ENCODE measurements at places on chromosomes 7 and 10.

GRCh38 chr7:37901236-37901827 lies 15.3 kb downstream of the SFRP4 start:
- no peak for DNase-seq

DNA sequence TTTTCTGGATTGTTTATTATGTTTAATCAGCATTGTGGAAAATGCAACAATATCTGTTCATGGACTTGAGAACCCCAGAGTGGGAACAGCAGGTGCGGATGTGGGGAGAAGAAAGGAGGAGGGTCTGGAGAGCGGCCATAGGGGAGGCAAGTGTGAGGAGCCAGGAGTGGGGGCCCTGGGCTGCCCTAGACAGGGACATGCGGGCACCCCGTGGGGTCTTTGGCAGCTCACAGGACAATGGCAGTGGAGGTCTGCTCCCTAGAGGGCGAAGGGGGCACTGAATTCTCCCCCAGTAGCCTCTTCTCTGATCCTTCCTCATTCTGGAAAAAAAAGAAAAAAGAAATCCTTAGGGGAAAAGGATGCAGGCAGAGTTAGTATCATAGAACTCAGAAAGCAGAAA lies 8.9 kb downstream of the TMEM176B start:
- no peak for DNase-seq

DNA sequence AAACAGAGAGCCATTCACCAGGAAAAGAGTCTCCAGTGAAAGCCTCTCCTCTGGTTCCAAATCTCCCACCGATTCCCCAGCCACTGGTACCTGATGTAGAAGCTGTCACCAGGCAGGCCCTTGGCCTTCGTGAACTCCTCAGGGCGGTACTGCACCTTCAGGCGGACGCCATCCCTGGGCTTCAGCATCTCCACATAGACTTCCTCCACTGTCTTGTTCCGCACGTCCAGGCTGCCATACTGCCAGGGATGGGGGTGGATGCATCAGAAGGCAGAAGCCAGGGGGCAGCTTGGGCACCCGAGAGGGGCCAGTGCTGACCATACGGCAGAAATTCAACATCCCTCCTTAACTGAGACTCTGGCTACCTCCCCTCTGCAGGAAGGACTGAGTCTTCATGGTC lies 118.8 kb downstream of the DLG5 start:
- no peak for DNase-seq

GRCh38 chr7:117296066-117296465 lies 26.8 kb downstream of the WNT2 start:
- no peak for DNase-seq

- DNase-seq = peak; percentile 28
Measured at GRCh38 chr10:132036153-132036886, 29.4 kb upstream of the JAKMIP3 start.

DNA sequence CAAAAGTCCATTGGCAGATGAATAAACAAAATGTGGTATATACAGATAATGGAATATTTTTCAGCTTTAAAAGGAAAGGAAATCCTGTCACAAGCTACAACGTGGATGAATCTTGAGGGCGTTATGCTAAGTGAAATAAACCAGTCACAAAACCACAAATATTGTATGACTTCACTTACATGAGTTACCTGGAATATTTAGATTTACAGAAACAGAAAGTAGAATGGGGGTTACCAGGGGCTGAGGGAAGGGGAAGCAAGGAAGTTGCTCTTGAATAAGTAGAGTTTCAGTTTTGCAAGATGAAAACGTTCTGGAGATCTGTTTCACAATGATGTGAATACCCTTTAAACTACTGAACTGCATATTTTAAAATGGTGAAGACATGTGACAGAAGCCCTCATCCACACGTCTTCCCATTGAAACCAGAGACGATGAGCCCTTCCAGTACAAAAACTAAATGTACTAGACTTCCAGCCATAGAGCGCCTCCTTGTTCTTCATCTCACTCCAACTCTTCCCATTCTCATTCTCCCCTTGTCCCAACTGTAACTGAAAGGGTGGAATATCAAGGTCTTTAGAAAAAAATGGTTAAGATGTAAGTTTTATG lies 62.4 kb downstream of the MICU1 start:
- DNase-seq = peak; percentile 23

DNA sequence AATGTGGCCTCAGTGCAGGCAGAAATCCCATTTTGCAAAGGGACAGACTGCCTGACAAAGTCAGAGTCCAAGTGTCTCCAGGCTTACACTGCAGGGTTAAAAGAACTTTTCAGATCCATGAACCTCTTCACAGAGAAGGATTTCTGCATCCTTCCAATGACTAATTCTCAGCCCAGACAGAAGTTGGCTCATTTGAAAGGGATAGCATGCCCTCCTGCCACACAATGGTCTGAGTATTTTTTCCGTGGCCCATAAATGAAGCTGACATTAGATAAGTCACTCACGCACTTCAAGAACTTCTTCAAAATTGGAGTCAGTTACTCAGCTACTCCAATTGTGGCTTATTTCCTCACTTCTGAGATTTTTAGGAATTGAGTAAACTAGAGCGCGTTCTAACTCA lies 170.2 kb downstream of the PLXNA4 start:
- no peak for DNase-seq

DNA sequence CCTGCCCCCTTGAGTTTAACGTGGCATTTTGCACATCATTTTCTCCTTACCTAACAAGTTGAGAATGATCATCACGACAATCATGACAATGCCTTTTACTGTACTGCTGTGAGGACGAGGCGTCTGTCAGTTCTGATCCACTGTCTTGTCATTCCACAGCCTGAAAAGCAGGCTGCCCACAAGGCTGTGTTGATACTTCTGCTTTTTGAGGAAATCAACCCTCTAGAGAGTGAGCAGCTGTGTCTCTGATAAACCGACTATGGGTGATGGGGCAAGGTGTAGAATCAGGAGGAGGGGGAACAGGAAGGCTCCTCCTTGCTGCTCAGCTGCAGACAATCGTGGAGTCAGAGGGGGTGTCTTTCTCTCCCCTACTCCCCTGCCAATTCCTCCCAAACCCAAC lies 30.6 kb upstream of the C10orf120 start:
- no peak for DNase-seq

Measured in activated T-cell treated with anti-CD3 and anti-CD28 coated beads, Interleukin-2, amount 50 U/mL, for 48 hours (primary cell).